ENCODE measurements at places on chromosomes 7 and 10.

DNA sequence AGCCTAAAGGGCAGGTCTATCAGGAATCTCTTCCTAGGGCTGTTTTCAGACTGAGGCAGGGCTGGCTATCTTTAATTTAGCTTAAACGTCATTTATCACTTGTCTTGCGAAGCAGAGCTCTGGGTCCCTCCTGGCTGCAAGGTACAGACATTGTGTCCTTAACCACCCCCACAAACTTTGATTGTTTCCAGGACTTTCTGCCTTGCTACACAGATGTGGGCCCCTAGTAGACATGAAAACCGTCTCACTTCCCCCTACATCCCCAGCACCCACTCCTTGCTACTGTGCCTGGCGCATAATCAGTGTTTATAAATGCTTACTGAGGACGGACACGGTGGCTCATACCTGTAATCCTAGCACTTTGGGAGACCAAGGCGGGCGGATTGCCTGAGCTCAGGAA is 54.5 kb downstream of the PIP4K2A start:
- DNase-seq: no peak

- no peak for DNase-seq
These were observed 815.6 kb downstream of the SORCS1 start for GRCh38 chr10:106348933-106349332.

GRCh38 chr7:50539725-50540124 is 25.5 kb downstream of the DDC start:
- no peak for DNase-seq

DNA sequence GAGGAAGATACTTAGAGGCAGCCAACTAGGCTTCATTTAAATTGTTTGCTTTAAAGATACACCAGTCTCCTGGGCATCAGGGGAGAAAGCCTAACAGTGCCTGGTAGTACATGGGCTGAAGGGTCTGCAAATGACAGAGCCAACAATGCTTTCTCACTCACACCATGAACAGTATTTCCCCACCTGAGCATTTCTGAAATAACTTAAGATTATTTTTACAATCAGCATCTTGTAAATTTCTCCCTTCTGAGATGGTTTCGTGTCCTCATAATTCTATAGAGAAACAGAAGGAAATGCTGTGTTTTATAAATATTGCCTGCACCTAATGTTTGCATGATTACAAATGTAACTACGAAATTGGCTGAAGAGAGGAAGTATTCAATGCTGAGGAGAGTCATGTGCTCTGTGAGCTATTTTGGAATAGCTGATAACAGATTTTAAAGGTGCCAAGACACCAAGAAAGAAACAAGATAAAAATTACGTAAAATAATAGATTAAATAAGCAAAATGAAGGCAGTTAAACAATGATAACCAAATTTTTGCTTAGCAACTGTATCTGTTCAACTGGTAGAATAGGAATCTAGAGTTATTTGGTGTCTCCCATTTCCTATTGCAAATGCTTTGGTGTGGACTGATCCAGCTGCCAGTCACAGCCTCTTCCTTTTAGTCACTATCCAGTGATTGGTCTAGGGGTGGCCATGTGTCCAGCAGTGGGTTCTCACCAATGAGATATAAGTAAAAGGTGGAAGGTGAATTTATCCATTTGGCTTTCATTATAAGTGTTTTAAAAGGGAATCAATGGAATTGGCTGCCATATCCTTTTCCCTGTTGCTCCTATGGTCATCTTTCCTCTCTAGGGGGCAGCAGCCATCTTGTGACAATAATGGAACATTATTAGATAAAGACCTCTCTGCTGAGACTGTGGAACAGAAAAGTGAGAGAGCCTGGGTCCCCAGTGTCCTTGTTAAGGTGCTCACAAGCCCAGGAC is 167.9 kb upstream of the SLC26A5 start:
- no peak for DNase-seq

DNA sequence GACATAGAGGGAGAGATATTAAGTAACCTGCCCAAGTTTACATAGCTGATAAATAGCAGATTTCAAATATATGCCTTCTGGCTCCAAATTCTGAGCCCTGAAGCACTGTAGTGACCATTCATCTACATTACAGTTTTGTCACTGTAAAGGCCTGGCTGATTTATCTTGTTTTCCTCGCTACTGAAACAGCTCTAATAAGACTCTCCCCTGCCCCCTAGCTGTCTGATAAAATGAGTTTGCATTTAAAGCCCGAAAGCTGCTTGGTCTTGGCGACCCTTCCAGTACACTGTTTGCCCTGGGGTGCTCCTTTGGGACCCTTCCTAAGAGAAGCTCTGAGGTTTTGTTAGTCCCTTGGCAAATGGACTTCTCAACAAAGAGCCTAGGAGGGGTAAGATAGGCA is 59.7 kb upstream of the RAB11FIP2 start:
- no peak for DNase-seq

DNA sequence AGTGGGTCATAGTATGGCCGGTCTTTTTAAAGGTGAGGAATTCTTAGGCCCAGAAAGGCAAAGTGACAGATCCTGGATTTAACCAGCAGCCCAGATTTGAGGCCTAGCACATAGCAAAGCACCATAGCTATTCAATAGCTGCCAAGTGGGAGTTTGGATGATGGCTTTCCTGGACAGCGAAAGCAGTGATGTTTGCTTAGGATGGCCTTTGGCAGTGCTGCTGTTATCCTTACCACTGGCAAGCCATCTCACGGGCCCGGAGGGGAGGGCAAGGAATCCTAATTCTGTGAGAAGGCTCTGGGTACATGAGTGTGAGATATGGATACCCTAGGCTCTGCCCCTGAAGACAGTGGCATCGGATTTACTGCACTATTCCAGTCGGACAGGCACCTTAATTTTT is 50.4 kb downstream of the TCF7L2 start:
- DNase-seq: no peak

- DNase-seq: no peak
These were observed 2.2 kb upstream of the PDK4 start for GRCh38 chr7:95598511-95598910.

- no peak for DNase-seq
These were observed 195.9 kb downstream of the DIP2C start for GRCh38 chr10:493391-494148.

GRCh38 chr10:30455816-30456215 is 21.8 kb downstream of the MAP3K8 start:
- DNase-seq: no peak

- DNase-seq: no peak
These were observed 4.7 kb downstream of the MTERF1 start for GRCh38 chr7:91875851-91876250.

DNA sequence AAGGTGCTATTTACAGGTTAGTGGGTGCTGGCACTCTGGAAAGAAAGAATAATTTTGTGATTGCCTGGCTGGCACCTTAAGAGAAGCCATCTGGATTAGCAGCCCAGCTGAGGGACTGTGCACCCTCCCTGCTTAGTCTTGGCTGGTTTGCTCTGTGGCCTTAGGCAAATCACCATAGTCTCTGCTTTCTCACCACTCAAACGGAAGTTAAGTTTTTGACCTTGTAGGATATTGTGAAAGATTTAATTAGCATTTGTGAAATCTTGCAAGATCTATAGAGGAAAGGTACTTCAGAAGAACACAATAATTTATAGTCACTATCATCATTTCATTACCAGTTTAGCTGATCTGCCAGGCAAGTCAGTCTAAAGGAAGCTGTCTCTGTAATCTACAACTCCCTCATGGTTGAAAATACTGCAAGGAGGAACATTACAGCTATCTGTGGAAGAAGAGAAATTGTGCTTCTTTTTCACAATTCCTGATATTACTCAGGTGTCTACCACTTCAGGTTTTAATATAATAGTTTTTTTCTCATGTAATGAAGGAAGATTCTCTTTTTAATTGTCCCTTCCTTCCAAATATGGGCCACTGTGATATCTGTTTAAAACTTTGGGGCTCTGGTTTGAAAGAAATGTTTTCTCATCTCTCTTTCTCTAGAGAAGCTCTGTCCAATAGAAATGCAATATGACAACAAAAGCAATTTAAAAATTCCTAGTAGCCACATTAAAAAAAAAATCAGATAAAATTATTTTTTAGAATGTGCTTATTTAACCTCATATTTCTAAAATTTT is 219.6 kb downstream of the PTEN start:
- no peak for DNase-seq

DNA sequence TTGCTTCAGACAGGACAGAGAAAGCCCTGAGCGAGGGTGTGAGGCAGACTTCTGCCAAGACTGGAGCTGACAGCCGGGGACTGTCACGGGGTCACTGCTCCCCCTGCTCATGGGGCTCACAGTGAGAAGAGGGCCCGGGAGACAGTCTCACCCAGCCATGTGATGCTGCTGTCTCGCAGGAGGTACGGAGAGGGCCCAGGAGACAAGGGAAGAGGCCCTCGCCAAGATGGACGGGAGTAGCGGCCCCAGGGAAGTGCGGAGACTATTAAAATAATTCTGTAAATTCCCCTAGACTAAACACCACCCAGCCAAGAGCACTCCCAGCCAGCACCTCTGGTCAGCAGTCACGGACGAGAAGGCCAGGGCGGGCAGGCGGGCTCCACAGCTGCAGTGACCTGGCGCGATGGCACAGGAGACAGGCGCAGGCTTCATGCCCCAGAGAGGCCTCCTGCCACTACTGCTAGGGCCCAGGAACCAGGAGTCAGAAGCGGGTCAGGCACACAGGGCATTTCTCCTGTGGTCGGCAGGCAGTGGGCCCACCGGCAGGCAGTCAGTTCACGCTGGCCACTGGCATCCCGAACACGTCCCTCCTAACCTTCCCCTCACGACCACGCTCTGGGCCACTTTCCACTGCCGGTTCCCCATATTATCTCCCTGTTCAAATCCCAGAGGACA is 24.1 kb downstream of the WDR86 start:
- DNase-seq: no peak

- DNase-seq: no peak
These were observed 872.2 kb downstream of the ANKRD7 start for GRCh38 chr7:119096683-119097082.

DNA sequence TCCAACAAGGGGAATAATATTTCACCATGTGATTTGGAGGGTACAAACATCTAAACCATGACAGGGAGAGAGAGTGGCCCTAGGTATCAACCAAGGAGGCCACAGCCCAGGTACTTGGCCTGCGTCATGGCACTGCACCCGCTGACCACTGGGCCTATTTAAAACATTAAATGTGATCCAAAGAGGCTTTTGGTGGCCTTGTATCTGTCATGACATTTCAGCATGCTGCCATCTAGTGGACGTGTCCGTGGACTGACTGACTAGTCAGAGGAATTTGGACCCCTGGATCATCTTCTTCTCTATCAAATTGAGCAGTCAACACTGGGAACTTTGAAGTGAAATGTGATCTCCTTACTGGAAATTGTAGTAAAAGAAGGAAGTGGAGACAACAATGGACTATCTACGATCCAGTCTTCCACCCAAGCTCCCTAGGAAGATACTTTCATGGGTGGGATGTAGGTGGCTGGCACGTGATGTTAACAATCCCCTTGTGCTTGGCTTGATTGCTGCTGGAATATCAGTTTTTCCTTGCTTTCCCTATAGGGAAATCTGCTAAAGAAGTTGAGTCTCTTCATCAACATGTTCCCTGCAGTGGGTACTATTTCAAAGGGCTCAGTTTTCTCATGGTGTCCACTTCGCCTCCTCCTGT is 24.6 kb upstream of the ITGA8 start:
- peak; percentile 56 for DNase-seq

- DNase-seq: no peak
These were observed 60.0 kb upstream of the TCERG1L start for GRCh38 chr10:131371571-131371970.

DNA sequence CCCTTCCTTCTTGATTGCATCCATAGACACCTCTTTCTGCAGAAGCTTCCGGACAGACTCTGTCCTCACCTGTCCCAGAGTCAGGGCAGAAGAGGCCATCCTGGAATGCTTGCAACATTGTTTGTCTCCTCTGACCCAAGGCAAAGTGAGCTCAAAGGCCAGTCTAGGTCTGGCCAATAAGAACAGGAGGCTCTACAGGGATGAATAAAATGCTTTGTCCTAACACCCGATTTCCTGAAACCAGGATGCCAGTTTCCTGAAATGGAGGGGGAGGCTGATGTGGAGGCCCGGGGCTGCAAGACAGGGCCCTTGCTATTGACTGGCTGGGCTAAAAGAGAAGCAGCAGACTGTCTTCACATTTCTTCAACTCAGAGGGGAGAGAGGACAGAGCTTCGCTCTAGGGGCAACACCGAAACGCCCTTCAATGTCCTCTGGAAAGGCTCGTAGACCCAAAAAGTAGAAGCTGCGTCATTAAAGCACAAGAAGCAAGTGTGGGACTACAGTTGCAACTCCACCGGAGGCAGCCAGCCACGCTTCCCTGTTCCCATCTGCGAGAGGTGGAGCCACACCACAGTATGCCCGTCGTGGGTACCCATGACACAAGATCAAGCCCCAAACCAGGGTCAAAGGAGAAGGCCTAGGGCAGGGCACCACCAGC is 29.1 kb upstream of the NDST2 start:
- DNase-seq: no peak

DNA sequence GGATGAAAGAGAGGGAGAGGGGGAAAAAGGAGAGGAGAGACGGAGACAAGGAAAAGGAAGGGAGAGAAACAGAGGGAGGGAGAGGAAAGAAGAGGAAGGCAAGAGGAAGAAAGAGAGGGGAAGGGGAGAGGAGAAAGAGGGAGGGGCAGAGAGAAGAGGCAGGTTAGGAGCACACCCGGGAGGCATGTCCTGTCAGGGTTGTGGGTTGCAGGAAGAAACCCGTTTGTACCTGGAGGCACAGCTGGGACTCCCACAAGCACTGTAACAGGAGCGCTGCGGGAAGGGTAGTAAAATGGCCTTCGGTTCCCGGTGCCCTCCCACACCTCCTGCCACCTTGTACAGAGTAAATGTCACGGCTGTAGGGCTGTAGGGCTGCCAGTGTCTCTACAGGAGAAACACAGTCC is 24.7 kb downstream of the FGFR2 start:
- no peak for DNase-seq

DNA sequence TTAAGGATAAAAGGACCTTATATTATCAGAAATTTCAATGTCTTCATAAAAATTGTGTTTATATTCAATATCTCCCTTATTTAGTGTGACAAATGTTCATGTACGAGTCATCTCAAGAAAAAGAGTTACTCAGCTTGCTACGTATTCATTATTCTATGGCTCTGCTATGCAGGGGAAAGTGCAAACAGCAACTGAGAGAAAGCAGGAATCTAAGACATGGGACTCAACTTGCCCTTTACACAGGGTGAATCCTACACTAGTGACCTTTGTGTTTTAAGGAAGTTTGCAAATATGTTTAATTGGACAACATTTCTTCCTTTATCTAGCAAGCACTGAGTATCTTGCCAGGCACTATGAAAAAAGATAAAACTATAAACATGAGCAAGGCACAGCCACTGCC is 104.7 kb downstream of the NPSR1 start:
- no peak for DNase-seq

DNA sequence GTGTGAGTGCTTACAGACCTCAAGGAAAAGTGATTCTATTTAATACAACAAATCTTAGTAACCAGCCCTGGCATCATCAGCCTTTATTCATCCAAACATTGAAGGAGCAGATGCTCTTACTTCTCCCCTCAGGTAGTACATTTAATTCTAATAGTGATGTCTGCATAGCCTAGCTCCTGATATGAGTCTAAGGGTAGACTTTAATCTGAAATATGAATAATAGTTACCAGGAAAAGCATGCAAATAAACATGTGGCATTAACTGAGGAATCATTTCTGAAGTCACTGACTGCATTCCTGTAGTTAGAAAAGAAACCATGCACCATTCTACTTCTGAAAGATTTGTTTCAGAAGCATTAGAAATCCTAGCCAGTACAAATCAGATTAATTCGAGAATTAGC is 25.7 kb upstream of the LMBR1 start:
- peak; percentile 77 for DNase-seq

Measured in activated CD4-positive, alpha-beta T cell treated with anti-CD3 and anti-CD28 coated beads, Interleukin-2, Interleukin-4, amounts not matched to agents 100 ng/mL and 50 ng/mL, durations not matched to agents 16 hours and 8 hours (primary cell).